ENCODE measurements at places on chromosomes 6 and 20.

GRCh38 chr20:58267389-58268215 lies 39.1 kb upstream of the ANKRD60 start:
- no peak for DNase-seq

DNA sequence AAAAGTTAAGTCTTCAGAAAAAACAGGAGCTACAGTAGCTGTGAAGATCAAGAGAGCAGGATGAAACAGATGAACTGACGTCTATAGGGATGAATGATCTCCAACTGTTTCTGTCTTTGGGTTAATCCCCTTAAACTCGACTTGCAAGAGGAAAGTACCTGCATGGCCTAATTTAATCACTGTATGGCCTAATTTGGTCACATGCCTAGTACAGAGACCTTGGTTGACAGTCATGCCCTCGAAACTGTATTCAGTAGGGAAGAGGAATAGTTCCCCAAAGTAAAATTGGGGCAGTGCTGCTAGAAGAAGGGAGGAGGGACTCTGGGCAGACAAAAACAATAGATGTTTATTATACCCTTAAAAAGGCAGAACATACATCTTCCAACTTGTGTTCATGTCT lies 10.0 kb upstream of the SMAP1 start:
- DNase-seq: no peak

DNA sequence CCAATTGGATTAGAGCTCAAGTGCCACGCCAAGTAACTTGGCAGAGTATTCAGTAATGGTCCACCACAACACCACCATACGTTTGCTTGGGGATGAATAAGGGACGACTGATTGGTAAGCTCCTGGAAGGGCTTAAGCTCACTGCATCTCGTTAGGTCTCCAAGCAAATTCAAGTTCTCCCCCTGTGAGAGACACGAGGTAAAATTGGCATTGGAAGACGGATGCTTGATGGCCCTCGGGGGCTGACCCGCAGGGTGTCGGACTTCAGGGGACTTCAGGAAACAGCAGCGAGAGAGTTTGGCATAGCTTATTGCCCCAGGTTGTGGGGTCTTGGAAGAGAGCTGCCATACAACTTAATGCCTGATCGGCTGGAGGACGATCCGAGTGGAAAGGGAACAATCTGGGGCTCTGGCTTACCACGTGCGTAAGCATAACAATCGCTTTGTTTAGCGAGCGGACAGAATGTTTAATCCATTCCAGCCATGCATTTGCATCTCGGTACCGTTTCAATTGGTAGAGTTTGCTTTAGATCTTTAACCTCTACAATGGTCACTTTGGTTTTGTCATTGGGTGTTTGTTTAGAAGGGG lies 4.8 kb upstream of the ZNFX1 start:
- no peak for DNase-seq

- DNase-seq: no peak
Measured at GRCh38 chr20:61770113-61770585, 295.5 kb downstream of the TAF4 start.

DNA sequence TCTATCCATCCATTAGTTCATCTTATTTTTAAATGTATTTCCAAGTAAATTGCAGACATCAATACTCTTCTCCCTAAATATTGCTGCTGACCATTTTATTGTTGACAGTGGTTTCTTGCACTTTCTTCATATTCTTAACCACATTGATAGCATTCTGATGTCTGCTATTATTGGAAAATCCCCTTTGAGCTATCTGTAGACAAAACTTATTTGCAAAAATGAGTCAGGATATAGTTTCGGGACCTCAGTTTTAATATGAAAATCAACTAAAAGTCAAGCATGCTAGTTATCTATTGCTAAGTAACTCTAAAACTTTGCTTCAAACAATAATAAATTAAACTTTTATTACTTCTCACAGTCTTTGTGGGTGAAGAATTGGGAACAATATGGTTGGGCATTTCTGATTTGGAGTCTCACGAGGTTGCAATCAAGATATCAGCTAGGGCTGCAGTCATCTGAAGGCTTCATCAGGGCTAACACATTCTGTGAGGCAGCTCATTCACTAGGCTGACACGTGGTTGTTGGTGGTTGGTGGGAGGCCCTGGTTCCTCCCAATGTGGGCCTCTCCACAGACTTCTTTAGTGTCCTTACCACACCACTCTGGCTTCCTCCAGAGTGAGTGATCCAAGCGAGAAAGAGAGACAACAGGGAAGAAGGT lies 32.7 kb downstream of the CD109 start:
- DNase-seq: peak; percentile 66

- no peak for DNase-seq
Measured at GRCh38 chr20:45861221-45862075, 4.0 kb downstream of the ZSWIM3 start.

GRCh38 chr6:112251171-112251875 lies 3.0 kb downstream of the LAMA4 start:
- DNase-seq: no peak

- no peak for DNase-seq
Measured at GRCh38 chr6:110810896-110811586, 4.2 kb downstream of the CDK19 start.

DNA sequence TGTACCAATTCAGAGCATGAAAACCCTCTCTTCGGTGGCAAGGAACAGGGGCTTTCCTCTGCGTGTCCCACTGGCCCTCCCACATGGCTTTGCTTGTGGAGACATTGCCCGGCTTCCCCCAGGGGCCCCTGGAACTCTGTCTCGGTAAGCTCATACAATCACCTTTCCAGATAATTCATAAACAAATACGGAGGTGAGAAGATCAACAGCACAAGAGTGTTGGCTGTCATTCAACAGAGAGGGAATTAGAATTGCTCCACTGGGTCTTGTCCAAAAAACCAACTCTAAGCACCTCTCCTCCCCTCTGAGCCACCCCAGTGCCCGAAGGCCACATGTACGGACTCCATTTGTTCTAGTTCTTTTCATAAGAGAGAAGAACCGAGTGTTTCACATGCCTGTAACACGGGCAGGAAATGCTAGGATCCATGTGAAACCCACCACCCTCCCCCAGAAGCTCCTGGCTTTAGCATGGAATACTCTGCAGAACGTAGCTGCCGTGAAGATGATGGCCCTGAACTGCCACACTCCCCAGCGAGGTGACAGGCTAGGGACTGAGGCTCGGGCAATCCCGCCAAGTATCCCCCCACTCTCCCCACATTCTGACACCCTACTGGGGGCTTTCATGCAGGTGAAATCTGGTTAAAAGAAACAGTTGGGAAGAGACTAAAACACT lies 24.6 kb upstream of the FOXC1 start:
- DNase-seq: no peak

DNA sequence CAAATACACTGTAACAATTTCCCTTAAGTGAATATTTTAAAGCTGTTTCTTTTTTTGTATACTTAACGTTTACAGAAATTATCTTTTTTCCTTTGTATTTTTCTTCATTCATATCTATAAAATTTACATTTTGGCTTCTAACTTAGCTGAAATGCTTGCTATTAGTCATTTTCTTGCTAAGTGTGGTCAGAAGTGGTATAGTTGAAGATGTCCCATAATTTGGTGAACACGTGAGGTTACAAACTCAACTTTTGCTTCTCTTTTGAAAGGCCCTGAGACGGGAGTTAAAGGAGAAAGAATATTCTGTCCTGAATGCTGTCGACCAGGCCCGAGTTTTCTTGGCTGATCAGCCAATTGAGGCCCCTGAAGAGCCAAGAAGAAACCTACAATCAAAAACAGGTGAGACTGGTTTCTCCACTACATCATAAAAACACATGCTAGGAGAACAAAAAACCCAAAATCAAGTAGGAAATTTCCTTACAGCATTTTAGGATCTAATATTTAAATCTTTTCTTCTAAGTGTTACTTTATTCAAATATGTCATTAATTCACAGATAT lies 445.0 kb downstream of the UTRN start:
- no peak for DNase-seq

DNA sequence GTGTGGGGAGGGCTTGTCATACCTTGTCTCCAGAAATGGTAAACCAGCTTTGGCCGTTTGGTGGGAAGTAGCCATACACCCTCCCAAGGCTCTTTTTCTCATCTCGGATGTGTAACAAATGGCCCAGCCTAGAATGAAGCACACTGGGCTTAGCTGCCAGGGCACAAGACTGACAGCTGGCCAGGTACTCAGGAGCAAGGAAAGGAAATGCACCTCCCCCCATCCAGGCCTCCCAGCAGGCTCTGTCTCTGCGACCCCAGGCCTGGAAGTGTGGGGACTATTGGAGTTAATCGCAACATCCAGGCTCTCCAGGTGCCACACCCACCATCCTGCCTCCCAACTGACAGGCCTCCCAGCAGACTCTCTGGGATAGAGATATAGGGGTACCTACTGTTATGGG lies 43.0 kb downstream of the MRS2 start:
- peak; percentile 36 for DNase-seq

DNA sequence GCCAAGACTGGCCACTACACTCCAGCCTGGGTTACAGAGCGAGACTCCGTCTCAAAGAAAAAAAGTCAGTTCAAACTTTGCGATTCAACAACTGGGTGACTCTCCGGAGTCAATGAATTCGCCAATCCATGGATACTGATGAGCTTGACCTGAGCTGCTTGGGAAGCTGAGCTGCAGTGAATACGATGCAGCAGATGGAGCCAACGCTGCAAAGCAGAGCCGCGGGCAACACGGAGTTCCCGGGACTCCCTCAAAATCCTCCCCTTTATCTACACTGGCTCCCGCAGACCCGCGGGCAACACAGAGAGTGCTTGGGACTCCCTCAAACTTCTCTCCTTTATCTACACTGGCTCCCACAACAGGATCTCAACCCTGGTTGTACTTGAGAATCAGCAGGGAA lies 62.6 kb upstream of the SALL4 start:
- DNase-seq: no peak

GRCh38 chr6:53564401-53565065 lies 19.6 kb upstream of the GCLC start:
- DNase-seq: no peak

- no peak for DNase-seq
Measured at GRCh38 chr6:129432738-129433137, 277.2 kb downstream of the ARHGAP18 start.

DNA sequence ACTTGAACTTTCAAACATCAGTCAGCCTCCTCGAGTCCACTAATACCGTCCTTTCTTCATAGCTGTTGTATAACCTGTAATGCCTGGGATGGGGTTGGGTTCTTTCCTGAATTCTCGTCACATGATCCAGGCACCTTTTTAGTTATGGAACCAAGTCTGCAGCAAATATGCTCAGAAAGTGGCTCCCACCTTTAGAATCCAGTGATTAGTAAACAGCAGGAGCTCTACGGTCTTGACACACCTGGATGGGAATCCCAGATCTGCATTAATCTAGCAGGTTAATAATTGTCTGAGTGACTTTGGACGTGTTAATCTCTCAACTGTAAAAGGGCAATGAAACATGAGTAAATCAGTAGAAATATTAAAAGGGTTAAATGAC lies 729 bp upstream of the ZHX3 start:
- DNase-seq: no peak

GRCh38 chr6:347232-347631 lies 44.3 kb upstream of the IRF4 start:
- no peak for DNase-seq

Data from activated effector memory CD4-positive, alpha-beta T cell treated with anti-CD3 and anti-CD28 coated beads, Interleukin-2, amount 50 U/mL, for 16 hours (primary cell).